ENCODE measurements at places on chromosomes 16 and 17. TPM values are rescaled to one million over a fixed set of nuclear protein-coding genes. Genes with fewer than 3 reads are reported as not detected.

Gene PPP1R1B
- not detected for total RNA-seq

Gene NT5C3B
- 77.0 TPM for total RNA-seq

Gene SCARF1
- total RNA-seq, result 0.97 TPM

Gene ACSM2A
- total RNA-seq, result not detected

Gene RPL27
- total RNA-seq, result 1,718 TPM

Gene ZNF771
- total RNA-seq, result 7.8 TPM

Gene GPR142
- not detected for total RNA-seq

Gene TMC7
- total RNA-seq, result 2.5 TPM

Gene STH
- not detected for total RNA-seq

Gene PARN
- 42.9 TPM for total RNA-seq

Gene KRTAP4-3
- total RNA-seq, result not detected

Gene KRT20
- not detected for total RNA-seq

Gene NOD2
- total RNA-seq, result 0.52 TPM

Gene SALL1
- total RNA-seq, result not detected

Gene SCGB1C2
- not detected for total RNA-seq

Gene CLEC18C
- total RNA-seq, result 0.13 TPM

Gene CD300E
- total RNA-seq, result under 0.01 TPM

Gene ABI3
- not detected for total RNA-seq

Gene HIRIP3
- 5.4 TPM for total RNA-seq

Gene FZD2
- 0.91 TPM for total RNA-seq
